ENCODE measurements at places on chromosomes 1 and 21.

GRCh38 chr1:71561729-71562128 lies 480.9 kb upstream of the ZRANB2 start:
- no peak for DNase-seq

DNA sequence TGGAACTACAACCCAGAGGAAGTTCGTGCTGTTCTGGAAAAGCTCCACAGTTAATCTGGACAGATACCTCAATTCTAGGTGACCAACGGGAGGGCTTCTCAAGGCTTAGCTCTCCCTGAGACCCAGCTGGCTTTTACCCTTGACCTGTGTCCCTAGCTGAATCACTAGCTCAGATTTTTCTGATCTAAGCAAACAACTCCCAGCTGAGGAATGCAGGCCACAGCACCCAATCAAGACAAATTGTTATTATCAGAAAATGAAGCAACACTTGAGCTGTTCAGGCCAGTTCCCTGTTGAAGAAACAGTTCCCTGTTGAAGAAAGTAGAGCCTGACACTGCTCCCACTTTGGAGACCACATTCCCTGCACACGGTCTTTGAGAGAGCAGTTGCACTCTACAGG lies 16.0 kb downstream of the DIO1 start:
- no peak for DNase-seq

DNA sequence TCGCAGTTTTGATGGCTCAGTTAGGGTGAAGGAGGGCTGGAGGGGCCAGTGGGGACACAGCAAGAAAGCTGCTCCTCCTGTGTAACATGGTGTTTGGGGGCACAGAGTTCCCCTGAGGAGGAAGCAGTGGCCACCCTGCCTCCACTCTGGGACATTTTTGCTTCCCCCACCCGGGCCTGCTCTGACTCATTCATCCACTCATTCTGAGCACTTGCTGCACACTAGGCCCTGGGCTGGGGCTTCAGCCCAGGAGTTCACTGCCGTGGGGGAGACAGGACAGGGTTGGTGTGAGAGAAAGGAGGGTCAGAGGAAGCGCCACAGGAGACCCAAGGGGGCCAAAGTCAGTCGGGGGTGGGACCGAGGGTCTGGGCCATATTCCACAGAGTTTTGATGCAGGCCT lies 41.4 kb upstream of the ACOT11 start:
- DNase-seq = no peak

DNA sequence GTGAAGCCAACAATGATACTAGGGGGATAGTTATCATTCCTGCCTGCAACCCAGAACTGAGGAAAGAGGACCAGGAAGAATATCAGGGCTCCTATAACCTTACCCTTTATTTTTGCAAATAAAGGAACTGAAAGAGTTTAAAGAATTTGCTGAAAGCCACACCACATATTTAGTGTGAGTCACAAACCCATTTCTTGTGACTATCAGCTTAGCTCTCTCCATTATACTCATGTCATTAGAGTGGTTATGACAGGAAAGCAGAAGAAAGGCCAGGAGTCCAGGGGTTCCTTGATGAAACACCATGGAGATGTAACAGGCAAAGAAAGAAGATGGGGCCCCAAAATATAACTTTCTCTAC lies 141.1 kb upstream of the SAMSN1 start:
- DNase-seq = no peak

- no peak for DNase-seq
These were observed 6.2 kb upstream of the AGTRAP start for GRCh38 chr1:11729498-11730428.

- DNase-seq = no peak
These were observed 641.0 kb upstream of the CAMK1G start for GRCh38 chr1:208942394-208943130.

GRCh38 chr1:233105225-233105624 lies 154.8 kb downstream of the NTPCR start:
- DNase-seq = no peak

DNA sequence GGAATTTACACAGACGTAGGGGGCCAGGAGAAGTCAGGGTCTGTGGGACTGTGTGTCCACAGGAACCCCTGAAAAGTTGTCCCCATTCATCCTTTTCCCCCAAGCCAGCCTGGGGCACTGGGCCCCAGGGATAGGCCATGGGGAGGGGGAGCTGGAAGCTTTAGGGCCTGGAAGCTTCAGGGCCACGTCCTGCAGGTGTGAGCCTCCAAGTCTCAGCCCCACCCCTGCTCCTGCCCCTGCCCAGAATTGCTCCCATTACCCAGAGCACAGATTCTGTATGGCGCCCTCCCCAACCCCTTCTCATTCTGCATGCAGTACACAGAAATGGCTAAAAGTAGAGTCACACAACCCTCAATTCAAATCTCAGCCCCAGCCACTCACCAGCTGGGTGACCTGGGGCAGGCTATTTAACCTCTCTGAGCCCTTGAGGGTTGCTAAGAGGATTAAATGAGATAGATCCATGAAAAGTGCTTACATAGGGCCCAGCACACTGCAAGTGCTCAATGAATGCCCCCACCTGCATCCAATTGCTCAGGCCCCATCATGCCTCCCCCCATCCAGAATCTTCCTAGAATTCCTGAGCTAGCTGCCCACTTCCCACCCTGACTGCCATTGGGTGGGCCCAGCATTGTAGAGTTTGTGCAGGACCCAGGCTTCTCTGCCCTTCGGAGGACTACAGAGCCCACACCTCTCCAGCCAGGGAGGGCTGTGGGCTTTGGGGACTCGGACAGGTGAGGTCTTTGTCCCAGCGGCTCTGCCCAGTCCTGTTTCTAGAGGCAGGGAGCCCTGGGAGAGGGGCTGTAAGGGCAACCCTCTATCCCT lies 6.5 kb downstream of the RAP1GAP start:
- DNase-seq = no peak

- DNase-seq = peak; percentile 55
These were observed 13.0 kb downstream of the WNT9A start for GRCh38 chr1:227934476-227935313.

- DNase-seq = no peak
These were observed 48.7 kb upstream of the PRELP start for GRCh38 chr1:203426870-203427269.

DNA sequence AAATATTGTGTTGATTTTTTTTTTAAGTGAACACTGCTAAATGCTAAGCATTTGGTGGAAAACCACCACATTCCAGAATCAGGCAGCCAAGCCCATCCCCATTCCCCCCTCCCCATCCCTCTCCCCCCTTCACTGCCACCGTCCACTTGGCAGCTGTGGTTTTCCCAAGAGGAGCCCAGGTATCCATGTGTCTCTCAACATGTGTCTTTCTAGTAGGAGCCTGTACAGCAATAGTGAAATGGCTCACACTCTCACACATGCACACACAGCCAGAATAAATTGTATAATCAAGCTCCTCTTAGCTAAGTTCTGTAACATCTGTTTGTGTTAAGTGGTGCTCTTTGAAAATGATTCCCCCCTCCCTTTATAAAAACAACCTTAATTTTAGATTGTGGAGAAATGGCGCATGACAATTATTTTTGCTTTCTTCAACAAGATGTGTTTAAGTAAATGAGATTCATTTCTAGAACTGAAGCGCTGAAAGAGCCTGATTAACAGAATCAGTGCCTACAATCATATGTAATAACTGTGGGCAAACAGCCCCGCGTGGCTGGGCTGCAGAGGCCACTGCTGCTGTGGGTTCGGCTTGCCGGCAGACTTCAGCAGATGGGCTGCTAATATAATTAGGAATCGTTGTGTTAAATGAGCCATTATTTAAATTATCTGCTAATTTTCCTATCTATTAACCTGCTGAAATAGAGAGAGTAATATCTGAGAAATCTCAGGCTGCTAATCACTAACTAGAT lies 43.3 kb downstream of the BACE2 start:
- no peak for DNase-seq

- DNase-seq = no peak
These were observed 4.7 kb upstream of the SLC1A7 start for GRCh38 chr1:53147174-53147573.

DNA sequence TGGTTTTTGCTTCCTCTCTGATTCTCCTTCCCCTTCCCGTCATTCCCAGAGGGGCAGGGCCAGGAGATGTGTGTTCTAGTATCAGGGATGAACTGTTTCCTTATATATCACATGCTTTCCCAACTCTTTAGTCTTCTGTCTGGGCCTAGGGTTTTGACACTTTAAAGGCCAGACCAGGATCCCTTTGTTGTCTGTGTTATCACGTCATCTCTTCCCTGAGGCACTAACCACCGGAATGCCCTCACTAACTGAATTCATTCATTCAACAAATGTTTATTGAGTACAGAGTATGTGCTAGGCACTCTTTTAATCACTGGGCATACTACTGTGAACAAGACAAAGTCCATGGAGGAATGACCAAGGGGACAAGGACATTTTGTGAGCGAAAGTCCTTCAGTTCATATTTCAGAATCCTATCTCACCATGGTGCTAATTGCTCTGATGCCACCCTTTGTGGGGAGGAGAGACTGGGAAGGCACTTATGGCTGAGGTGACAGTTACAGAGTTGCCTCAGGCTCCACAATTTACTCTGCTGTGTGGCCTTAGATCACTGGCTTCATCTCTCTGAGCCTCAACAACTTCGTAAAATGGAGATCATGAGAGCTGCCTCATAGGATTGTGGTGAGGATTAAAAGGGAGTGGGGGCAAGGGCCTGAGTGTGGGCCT lies 12.0 kb upstream of the ZNF362 start:
- no peak for DNase-seq

GRCh38 chr1:181155339-181155738 lies 66.8 kb downstream of the IER5 start:
- DNase-seq = no peak

GRCh38 chr1:6872573-6873261 lies 87.5 kb downstream of the CAMTA1 start:
- no peak for DNase-seq

DNA sequence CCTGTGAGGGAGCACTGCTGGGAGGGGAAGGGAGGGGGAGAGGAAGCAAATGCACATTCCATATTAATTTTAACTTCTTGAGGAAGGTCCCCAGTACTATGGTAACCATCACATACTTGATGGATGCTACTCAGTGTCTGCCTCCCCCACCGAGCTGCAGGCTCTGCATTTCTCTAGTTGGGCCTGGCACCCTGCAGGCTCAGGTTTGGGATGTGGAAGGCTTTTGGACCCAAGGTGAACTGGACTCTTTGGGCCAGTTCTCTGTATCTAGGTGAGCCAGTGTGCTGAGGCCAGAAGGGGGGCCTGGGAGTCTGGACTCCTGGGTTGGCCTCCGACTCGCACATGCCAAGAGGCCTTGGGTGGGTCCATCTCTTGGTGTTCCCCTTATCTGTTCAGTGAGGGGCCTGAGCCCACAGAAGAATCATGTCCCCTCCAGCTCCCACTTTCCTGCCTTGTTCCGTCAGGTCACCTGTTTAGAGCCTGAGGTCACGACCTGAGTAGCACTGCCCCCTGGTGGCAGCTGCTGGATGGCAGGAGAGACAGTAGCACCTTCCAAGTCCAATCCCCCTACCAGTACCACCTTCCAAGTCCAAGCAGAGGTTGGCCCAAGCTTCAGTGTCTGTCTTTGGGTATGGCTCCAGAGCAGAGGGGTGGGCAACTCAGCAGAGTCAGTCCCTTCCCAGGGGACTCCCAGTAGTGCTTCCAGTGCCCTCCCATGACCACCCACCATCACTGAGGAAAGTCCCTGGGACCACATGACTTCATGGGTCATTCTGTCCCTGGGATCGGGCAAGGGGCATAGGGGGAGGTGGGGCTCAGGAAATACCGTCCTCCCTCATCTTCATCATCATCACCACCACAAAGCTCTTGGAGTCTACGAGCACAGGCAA lies 241.8 kb downstream of the TRABD2B start:
- no peak for DNase-seq

DNA sequence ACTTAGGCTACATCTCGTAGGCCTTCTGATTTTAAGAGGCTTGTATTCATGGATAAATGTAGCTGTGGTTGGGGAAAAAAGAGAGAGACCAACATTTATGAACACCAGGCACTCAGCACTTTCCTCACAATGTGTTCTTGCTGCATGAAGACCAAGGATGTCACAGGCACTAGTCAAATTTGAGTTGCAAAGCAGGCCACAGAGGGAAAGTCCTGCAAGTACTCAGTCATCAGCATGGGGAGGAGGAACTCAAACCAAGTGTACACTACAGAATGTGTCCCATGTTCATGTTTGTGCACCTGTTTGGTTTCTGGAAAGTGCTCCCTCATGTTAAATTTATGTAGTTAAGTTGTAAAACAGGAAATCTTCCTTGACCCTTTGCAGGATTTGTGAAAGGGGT lies 8.7 kb upstream of the MAP3K7CL start:
- no peak for DNase-seq

- no peak for DNase-seq
These were observed 3.1 kb upstream of the EDARADD start for GRCh38 chr1:236391008-236391407.

DNA sequence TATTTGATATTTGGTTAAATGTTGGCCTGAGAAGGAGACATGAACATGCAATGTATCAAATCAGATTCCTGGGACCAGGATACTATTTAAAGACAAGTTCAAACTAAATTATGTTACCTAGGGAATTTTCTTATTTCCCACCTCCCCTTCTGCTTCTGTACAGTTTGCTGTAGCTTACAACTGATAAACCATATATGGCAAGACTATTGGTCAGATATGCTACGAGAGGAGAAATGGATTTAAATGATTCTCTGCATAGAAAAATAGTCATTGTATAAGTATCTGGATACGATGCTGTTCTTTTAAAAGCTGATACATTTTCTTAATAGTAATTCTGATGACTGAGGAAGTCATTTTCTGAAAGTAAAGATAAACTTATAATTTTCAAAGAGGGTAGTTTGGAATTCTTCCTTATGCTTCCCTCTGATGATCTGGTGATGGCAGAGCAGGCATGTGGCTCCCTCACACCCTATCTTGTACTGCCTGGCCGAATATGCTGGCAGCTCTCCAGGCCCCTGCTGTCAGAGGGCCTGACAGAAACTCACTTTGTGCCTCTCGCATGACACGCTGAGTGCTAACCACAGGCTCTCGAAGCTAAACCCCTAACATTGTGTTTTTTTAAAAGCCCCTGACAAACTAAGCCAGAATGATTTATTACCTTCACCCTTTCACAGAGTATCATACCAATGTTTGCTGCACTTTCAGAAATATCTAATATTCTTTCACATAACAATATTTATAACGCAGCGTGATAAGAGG lies 19.4 kb downstream of the RRP15 start:
- no peak for DNase-seq

DNA sequence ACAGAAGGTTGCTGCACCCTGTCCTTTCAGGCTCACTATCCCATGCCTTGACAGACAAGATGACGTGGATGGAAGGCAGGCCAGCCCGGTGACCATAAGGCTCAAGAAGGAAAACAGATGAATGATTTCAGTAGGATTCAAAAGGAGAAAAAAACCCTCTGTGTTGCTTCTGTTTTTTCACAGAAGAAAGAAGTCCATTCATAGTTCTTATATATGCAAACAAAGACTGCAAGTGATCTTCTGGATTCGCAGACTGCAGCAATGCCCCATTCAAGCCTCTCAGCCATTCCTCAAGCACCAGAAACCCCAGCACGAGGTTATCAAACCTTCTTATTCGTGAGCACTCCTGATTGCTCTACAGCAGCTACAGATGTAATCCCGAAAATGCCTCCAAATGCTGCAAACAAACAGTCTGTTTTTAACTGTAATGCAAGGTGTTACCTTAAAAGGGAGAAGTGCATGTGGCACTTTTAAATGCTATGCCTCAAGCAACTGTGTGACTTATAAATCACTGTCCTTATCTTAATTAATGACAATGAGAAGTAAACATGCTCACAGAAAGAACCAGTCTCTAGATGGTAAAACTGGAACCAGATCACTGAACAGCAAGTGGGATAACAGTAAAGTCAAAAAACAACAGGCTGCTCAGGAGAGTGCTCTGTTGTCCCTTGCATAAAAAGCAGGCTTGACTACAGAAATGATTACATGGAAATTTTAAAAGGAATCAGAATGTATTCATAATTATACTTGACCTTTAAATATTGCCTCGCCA lies 173.9 kb downstream of the HHIPL2 start:
- no peak for DNase-seq

- no peak for DNase-seq
These were observed 16.0 kb downstream of the FNBP1L start for GRCh38 chr1:93463960-93464359.
